ENCODE measurements at places on chromosomes 2 and 18.

GRCh38 chr2:210195101-210195852, 24.1 kb upstream of the KANSL1L start:
- no peak for DNase-seq

- DNase-seq, result no peak
Observed at GRCh38 chr2:23803965-23804542, 122.9 kb downstream of the ATAD2B start.

GRCh38 chr2:171309455-171310286, 124.1 kb downstream of the METTL8 start:
- DNase-seq, result no peak

DNA sequence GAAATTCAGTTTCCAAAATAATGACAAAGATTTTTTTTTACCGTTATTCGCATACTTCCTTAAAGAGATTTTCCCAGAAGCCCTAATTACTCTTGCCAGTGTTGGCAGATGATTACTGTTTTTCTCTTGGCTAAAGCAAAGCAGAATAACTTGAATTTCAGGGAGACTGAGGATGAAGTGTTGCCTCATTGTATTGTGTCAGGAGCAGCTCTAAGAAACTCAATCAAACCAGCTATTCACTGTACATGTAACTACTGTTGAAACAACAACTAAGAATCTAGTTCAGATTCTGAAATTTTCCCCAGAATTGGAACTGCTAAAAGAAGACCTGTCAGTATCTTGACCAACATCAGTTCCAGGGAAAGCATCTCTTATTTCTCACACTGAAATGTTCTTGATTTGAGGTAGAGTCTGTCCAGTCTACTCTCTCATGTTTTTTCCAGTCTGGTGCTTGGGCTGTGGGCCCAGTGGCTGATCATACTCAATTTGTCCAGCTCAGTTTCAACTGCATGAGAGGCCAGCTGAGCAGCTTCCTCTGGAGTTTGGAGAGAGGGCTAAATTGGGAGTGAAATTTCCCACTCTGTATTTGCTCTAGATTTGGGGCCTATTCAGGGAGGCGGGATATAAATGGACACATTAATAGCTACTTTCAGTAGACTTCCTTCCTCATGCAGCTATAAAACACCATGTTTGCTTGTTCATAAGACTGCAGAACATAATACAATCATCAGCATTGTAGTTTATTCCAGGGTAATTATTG, 78.5 kb downstream of the PPP1R1C start:
- no peak for DNase-seq

DNA sequence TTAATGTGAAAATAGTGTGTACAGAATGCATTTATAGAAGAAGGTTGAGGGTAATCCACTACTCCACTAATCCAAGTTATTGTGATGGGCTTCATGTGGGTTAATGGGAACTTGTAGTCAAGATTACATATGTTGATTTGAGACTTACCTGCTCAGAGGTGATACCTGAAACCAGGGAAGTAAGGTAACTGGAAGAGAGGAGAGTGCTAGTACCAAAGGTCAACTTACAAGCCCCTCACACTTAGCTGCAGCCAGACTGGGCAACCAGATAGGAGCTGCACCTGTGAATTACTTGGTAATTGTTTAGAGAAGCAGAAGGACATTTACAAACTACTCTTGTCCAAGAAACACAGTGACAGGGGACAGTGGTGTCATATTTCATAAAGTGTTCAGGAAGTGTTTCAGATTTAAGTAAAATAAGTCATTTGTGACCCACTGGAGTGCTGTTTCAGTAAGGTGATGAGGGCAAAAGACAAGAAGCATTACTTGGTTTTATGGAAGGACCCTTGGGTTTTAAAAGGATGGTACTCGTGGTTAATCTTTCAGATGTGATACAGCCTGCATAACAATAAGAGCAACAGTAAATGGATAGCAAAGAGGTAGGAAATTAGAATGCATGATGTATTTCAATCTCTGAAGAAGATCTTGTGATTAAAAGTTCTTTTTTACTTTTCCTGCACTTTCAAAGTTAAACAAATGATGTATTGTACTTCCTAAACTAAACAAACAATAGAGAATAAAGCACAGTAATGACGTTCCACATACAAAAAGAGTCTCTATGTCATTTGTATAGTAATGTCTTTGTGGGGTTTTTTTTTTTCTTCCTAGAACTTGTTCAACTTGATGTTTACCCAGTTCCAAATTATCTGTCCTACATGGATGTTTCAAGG, 189.3 kb downstream of the PHLPP1 start:
- no peak for DNase-seq

DNA sequence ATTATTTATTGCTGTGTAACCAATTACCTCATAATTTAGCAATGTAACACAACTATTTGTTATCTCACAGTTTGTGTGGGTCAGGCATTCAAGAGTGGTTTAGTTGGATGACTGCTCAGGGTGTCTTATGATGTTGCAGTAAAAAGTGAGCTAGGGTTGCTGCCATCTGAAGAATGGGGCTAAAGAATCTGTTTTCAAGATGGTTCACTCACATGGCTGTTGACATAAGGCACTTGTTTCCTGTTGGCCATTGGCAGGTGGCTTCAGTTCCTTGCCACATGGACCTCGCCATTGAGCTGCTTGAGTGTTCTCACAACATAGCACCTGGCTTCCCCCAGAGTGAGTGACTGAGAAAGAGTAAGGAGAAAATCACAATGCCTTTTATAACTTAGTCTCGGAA, 123.2 kb downstream of the TMEM17 start:
- no peak for DNase-seq

GRCh38 chr2:212538305-212539071, at the start of gene ERBB4:
Gene ERBB4 (minus strand): TSS chr2:212538802. CDS start chr2:212538530, 272 bp downstream.
- DNase-seq, result no peak

DNA sequence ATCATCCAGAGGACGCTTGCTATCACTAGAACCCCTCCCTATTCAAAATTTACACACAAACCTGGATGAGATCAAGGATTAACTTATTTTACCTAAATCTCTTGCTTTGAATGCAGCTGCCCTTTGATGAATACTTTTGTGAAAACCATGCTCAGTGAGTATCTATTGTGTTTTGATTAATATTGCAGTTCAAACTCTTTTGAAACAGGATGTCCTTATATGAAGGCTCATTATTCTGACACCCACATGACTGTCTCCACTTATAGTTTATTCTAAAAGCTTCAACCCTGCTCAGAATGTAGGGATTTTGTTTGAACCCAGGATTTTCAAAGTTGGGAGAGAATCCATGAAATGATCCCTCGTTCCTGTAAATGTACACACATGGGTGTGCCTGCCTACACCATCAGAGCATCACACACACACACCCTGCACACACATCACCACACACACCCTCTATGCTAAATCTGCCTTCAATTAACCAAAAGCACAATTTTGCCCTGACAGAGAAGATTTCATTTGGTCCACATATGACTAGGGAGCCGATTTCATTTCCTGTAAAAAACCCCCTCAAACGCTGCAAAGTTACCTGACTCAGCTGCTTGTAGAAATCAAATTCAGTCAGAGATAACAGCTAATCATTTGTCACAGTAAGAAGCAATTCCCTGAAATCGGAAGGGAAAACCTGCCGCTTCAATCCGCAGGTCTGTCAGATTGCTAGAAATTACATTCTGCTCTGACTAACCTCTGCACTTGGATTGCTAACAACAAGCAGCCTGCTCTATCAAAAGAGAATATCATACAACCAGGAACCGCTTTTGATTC, 65.2 kb downstream of the ZEB2 start:
- DNase-seq, result no peak

- DNase-seq, result no peak
Observed at GRCh38 chr2:232525791-232526371, at the start of gene CHRND. Gene CHRND (plus strand): TSS chr2:232526160. CDS start chr2:232526216, 56 bp downstream.

DNA sequence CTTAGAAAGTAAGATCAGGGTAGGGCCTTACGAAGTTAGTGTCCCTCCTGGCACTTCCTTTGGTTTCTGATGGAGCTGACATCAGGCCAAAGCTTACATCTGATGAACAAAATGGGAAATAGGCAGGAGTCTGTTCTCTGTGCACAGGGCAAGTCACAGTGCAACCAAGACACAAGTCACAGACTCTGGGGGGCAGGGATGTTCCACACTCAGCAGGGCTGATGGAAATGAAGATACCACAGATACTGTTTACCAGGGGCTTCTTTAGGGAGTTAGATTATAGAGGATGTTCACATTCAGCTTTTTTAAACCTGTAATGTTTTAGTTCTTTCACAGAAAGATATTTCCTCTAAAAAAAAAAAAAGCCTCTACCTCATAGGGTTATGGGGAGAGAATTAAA, 106.2 kb upstream of the EPC2 start:
- no peak for DNase-seq

DNA sequence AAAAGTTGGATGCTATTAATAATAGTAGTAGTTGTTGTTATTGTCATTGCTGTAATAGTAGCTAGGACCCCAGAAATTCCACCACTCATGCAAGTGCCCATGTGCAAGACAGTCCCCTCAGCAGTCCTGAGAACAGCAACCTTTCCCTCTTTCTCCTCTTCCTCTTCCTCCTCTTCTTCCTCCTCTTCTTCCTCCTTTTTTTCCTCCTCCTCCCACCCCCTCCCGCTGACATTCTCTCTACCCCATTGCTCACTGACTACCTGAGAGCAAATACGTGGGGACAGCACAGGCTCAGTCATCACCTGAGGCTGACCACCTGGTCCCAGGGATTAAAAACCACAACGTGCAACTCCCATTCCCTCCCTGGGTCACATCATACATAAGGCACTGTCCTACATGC, 41.8 kb downstream of the SMAD7 start:
- no peak for DNase-seq

- no peak for DNase-seq
Observed at GRCh38 chr2:23375448-23375847, 9.5 kb upstream of the KLHL29 start.

DNA sequence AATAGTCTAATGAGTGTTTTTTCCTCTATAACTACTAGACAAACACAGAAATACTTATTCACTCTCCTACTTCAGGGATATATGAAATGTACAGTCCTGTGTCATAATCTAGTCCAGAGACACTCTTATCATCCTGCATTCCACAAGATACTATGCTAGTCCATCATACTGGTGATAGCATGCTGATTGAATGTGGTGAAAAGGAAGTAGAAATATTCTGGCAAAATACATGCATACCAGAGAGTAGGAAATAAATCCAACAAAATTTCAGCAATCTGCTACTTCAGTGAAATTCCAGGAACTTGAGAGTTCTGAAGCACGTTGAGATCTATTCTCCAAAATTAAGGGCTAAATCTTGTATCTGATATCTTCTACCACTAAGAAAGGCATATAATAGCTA, 353.9 kb downstream of the PID1 start:
- no peak for DNase-seq

GRCh38 chr2:127115471-127116199, 8.7 kb upstream of the BIN1 start:
- no peak for DNase-seq

GRCh38 chr2:154704991-154705390, 6.5 kb downstream of the KCNJ3 start:
- DNase-seq, result no peak

GRCh38 chr2:62589691-62590356, 83.8 kb upstream of the TMEM17 start:
- no peak for DNase-seq

DNA sequence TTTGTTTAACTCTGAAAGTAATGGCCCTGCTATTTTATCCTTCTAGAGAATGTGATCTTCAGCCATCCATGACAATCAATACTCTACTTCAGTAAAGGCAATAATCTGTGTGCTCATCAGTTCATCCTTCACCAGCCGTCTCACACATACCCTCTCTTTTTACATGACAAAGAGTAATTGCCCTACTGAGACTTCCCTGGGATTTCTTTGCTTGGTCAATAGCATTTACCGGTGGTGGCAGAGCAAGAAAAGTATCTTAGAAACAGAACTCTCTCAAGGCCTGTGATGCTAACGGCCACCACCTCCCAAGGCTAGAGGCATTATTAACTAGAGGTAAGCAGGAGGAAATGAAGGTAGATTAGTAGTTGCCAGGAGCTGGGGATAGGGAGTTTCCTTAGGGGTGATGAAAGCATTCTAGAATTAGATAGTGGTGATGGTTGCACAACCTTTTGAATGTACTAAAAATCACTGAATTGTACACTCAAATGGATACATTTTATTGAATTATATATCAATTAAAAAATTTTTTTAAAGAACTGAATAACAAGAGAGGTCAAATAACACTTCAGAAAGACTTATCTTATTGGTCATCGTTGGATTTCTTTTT, 57.9 kb upstream of the EPC2 start:
- no peak for DNase-seq

- no peak for DNase-seq
Observed at GRCh38 chr2:98801921-98802321, 71.0 kb upstream of the MGAT4A start.

- DNase-seq, result no peak
Observed at GRCh38 chr2:10891848-10892247, 19.9 kb upstream of the KCNF1 start.

- DNase-seq, result no peak
Observed at GRCh38 chr2:222862106-222862908, 1.5 kb downstream of the ACSL3 start.

- no peak for DNase-seq
Observed at GRCh38 chr2:227536445-227536844, 62.2 kb upstream of the SCYGR2 start.

DNA sequence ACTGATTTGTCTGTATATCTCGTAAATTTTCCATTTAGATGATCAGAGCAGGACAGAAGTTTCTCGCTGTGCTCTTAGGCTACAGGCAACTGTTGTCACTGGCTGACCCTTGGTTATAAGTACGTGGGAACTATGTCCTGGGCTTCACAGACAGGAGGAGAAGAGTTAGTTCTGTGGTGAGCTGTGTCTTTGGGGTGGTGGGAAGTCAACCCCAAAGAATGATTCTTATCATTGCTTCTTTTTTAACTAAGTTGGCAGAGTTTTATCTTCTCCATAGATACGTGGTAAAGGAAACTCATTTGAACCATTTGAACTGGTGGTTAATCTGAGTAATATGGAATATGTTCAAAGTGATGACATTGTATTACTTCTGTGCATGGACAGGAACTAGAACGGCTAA, 230.6 kb upstream of the EPAS1 start:
- DNase-seq, result no peak

DNA sequence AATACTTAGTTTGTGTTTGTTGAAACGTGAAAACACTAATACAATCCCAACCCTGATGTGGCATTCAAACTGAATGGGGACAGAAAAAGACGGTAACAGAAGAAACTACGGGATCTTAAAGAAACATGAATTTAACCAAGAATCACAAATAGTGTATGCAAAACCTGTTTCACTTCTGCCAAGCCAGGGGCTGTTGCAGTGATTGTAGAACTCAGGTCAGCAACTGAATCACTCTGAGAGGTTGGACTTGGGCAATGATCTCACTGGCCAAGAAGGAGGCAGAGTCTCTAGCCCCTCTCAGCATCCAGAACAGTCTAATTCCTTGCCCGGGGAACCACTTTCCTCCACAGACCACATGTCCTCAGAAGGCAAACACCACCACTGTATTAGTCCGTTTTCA, 54.9 kb upstream of the CRIM1 start:
- DNase-seq, result no peak

Data from activated naive CD8-positive, alpha-beta T cell treated with anti-CD3 and anti-CD28 coated beads, Interleukin-2, amount 50 U/mL, for 16 hours (primary cell).